LNCaP clone FGC (cell line): ENCODE measurements at places on chromosomes 4 and X.
A peak's percentile ranks its signal among the peaks of the same experiment; 100 is the strongest.

GRCh38 chr4:82084747-82085146 is 289.0 kb downstream of the HNRNPD start:
- peak; percentile 45 for DNase-seq

GRCh38 chr4:38040619-38041018 is 80.4 kb downstream of the PTTG2 start:
- DNase-seq: no peak

GRCh38 chr4:141180991-141181761 is 39.5 kb upstream of the ZNF330 start:
- no peak for DNase-seq

- no peak for DNase-seq
These were observed 171.3 kb upstream of the LCORL start for GRCh38 chr4:18192901-18193300.

- DNase-seq: no peak
These were observed 85.7 kb downstream of the CLNK start for GRCh38 chr4:10598829-10599228.

DNA sequence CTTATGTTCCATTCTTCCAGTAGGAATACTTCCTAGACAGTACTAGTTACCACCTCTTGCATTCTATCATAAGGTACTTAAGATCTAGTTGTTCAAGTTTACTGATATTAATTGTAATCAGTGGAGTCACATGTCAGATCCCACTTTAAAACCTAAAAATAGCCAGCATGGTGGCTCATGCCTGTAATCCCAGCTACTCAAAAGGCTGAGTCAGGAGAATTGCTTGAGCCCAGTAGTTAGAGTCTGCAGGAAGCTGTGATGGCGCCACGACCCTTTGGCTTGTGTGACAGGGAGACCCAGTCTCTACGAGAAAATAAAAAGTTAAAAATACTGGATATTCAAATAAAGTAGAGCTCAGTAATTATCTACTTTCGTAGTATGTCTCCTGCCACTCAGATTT is 57.7 kb downstream of the MAD2L1 start:
- DNase-seq: no peak

- no peak for DNase-seq
These were observed 45.5 kb downstream of the OPHN1 start for GRCh38 chrX:68387776-68388175.

DNA sequence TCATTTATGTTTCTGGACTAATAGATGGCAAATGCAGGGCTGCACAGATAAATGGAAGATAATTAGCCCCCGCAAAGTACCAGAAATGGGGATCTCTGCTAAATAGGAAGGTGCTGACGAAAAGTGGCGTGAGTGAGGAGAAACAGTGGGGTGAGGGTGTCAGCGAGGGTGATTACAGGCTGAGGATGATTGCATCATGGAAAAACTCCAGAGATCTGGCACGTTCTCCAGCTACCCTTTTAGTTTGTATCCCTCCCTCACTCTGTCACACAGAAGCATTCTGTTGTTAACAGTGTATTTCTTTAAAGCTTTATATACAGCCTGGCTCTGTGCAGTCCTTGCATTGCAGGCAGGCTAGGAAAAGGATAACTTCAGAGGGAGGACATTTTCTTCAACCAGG is 309.6 kb upstream of the DDX53 start:
- DNase-seq: no peak

DNA sequence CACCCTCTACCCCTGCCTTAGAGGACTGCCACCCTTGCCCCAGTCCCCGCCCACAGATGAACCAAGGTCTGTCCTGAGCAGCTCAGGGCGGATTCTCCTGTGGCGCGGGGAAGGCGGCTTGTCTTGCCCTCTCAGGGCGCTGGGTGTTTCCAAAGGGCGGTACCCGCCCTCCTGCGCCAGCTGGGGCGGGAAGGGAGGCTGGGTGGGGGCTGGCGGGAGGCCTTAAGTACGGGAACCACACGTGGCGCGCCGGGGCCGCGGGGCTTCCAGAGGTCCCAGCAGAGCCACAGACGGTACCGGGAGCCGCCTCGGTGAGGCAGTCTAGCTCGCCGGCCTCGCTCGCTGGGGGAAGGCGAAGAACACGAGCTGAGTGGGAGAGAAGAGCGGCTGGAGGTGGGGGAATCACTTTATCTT is 361.1 kb downstream of the MID1IP1 start:
- DNase-seq: no peak

DNA sequence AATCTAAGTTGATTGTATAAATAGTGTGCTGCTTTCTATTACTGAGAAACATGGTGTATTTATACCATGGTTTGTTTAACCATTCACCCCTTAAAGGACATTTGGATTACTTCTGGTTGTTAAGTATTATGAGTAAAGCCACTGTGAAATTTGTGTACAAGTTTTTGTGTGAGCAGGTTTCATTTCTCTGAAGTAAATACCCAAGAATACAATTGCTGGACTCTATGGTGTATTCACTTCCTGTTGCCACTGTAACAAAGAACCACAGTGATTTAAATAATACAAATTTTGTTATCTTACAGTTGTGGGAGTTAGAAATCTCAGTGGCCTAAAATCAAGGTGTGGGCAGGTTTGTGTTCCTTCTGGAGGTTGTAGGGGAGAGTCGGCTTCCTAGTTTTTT is 869.6 kb downstream of the CCSER1 start:
- no peak for DNase-seq

GRCh38 chr4:14254252-14254651 is 626.7 kb upstream of the BOD1L1 start:
- DNase-seq: peak; percentile 13

- DNase-seq: no peak
These were observed 127.7 kb downstream of the COL4A6 start for GRCh38 chrX:108310506-108310905.

DNA sequence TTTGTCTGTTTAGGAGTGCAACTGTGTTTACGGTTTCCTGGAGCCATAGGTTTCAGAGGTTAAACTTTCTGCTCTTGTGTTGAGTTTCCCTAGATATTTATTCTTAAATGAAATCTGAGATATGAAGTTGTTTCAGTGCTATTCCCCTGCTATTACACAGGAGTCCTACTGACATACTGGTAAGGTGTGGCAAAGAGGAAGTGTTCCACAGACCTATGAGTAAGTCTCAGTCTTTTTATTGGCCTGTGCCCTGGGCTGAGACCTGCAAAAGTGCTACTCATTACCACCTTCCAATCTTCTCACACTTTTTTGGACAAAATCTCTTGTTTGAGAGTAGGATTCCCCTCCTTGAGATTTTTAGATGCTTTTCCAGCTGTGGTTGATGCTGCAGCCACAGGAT is 35.6 kb upstream of the MAGEA8 start:
- no peak for DNase-seq

DNA sequence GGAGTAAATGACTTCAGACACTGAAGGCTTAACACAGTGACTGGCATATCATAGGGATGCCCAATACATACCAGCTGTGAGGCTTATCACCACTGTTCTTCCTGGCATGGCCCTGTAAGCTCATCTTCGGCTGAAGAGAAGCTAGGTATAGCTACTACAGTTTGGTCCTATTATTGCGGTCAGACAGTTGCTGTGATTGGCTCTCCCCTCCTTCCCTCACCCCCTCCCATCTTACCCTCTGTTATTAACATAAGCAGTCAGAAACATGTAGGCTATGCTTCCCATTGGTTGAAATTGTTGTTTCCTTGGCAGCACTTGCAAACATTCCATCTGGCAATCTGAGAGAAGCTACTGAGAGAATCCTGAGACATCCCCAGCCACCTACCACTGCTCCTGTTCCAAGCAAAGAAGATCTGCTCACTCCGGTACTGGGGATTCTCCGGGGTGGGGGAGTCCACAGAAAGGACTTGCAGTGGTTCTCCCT is at the start of gene AKAP14:
Gene AKAP14 (plus strand): TSS at position 51 of the 484 bp plus-strand sequence. CDS start 7,331 bp downstream, outside the sequence.
- no peak for DNase-seq

GRCh38 chrX:118655561-118656246 is 71.7 kb upstream of the IL13RA1 start:
- DNase-seq: no peak

- DNase-seq: no peak
These were observed 727.2 kb downstream of the C4orf33 start for GRCh38 chr4:129823105-129823504.

GRCh38 chr4:29326816-29327215 is 1393.4 kb upstream of the PCDH7 start:
- no peak for DNase-seq

GRCh38 chrX:36501169-36501702 is 506.9 kb upstream of the FAM47C start:
- DNase-seq: no peak

- no peak for DNase-seq
These were observed 12.1 kb downstream of the ASB5 start for GRCh38 chr4:176256921-176257320.

- no peak for DNase-seq
These were observed 43.0 kb downstream of the PDHA1 start for GRCh38 chrX:19386679-19387078.

- DNase-seq: no peak
These were observed 822.3 kb upstream of the FTHL17 start for GRCh38 chrX:31894152-31894551.

- no peak for DNase-seq
These were observed 648.7 kb upstream of the DIPK2B start for GRCh38 chrX:45849261-45849862.

GRCh38 chr4:103853627-103854026 is 133.8 kb upstream of the TACR3 start:
- no peak for DNase-seq

DNA sequence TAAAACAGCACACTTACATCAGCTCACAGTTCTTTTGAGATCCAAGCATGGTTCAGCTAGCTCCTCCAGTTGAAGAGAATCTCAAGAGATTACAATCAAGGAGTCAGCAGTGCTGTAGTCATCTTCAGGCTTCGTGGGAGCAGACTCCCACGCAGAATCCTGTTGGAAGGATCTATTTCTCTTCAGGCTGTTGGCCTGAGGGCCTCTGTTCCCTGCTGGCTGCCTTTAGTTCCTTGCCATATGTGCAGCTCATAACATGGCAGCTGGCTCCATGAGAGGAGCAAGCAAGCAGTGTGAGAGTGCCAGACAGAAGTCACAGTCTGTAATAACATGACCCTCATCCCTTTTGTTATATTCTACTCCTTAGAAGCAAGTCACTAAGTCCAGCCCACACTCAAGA is 168.6 kb downstream of the COX18 start:
- no peak for DNase-seq

DNA sequence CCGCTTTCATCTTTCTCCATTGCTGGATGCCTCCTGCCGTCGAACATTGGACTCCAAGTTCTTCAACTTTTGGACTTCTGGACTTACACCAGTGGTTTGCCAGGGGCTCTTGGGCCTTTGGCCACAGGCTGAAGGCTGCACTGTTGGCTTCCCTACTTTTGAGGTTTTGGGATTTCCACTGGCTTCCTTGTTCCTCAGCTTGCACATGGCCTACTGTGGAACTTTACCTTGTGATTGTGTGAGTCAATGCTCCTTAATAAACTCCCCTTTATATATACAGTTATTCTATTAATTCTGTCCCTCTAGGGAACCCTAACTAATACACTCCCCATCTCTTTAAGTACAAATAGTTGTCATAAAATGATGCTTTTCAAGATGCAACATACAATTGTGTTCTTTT is 595.3 kb downstream of the ARAP2 start:
- no peak for DNase-seq

DNA sequence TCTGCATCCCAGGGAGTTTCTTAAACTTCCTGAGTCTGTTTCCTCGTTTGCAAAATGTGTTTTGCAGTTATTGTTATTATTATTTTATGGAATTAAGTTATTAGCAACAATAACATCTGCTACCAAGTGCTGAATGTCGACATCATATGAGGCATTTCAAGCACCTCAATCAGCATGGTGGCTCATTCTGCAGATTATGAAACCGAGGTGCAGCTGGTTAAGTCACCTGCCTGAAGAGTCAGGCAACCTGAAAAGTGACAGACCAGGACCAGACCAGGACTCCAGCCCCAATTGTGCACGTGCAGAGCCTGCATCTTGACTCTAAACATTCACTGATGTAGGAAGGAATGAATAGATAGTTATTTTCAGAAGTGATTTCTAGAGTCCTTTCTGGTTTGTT is 99.8 kb downstream of the AFAP1 start:
- DNase-seq: no peak

DNA sequence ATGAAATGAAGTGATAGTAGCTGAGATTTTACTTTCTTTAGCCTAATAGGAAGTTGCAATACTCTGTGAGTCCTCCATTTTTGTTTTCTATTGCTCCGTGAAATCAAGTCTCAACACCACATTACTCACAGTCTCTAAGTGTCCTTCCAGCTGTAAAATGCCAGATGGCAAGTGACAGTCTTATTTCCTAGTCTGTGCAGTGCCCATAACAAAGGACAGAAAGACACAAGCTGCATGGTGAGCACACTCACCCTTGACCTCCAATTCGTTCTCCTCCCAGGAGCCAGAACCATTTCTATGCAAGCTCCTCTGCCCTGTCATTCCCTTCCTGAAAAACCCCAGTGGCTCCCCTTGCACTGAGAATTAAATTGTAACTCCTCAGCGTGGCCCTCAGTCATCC is 101.6 kb downstream of the PARM1 start:
- DNase-seq: no peak

DNA sequence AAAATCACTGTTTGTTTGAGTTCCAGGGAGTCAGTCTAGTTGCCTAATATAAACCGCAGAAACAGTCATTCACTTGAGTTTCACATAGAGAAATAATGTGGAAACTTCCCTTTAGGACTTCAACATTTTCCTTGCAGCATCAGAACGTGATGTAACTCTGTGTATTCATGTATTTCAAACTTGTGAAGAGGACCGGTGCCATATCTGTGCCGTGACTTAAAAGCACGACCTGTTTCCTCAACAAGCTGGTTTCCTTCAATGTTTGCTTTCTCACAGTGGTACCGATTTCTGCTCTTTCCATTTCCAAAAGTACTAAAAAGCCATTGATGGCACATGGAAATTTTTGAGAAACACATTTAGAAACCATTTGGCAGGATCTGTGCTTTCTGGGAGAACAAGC is 166.6 kb upstream of the RAPGEF2 start:
- no peak for DNase-seq

DNA sequence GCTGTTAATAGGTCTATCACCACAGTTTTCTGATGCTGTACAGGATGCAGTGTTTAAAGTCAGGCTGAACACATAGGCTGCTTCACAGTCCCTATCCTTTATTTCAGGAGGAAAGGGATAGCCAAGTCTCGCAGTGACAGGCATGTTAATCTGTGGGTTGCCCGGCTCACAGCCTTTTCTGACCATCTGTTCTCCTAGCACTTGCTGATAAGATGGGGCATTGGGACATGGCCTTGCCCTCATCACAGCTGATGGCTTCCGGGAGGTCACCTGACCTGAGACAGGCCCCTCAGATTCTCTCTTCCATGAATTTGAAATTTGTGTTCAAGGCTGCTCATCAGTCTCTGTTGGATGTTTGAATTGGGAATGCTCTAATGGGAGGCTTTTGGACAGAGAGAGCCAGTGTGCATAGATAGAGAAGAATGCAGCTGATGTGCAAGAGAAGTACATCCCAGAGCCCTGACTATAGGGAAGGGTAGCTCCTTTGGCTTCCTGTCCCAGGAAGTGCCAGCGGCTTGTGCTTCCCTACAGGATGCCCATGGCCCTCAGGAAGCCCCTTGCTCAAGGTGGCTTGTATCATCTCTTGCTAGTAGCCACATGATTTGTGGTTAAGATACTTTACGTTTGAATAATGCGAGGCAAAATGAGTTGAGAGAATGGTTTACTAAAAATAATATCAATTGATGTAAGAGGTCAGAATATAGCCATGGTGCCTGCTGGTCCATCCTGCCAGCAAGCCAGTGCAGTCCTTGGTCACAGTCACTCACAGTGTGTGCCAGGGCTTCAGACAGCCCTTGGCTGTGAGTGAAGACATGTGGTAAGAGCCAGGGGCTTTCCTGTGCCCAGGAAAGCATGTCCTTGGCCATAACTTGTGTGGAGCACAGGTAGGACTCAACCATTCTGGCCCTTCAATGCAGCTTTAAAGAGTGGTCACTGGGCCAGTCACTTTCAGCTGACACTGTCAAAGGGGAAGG is 88.6 kb downstream of the TSPAN7 start:
- no peak for DNase-seq

- DNase-seq: peak; percentile 6
These were observed 5.4 kb downstream of the HTRA3 start for GRCh38 chr4:8274765-8275547.
